ENCODE measurements at places on chromosomes 6 and 20. TPM values are rescaled to one million over a fixed set of nuclear protein-coding genes. Genes with fewer than 3 reads are reported as not detected.
A peak's percentile ranks its signal among the peaks of the same experiment; 100 is the strongest.

- H3K27ac ChIP-seq = no peak overlapping the region
- no peaks in the 10 kb centered on the region for H3K4me1 ChIP-seq
- no peaks in the 10 kb centered on the region for H3K27me3 ChIP-seq
- no peak overlapping the region for H3K4me3 ChIP-seq
These were observed 947.1 kb downstream of the TFAP2A start for GRCh38 chr6:9467741-9468140.

DNA sequence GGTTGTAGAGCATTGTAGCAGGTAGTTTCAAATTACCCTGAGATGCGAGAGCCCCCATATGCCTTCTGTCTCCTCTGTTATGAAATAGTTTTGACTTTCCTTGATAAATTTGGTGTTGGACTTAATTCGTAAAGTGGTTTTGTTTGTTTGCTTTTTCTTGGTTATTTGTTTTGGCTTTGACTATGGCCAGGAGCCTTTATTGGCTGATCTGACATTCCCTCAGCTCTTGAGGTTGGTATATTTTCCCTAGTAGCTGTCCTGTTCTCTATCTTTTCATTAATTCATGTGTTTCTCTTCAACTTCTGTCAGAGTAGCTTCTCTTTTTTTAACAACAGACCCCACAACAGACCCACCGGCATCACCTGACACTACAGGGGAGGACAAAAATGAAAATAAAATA, 457.4 kb upstream of the MANEA start:
- H3K4me1 ChIP-seq = no peaks in the 10 kb centered on the region
- H3K36me3 ChIP-seq = no peaks in the 10 kb centered on the region
- peaks cover 6% of the 10 kb centered on the region for H3K27me3 ChIP-seq
- no peak for DNase-seq
- no peak overlapping the region for H3K27ac ChIP-seq

GRCh38 chr20:22379472-22379871, 204.9 kb downstream of the FOXA2 start:
- H3K4me1 ChIP-seq = peaks cover 77% of the 10 kb centered on the region
- DNase-seq = peak; percentile 99
- peaks cover 5% of the 10 kb centered on the region for H3K36me3 ChIP-seq
- H3K4me3 ChIP-seq = no peak overlapping the region

DNA sequence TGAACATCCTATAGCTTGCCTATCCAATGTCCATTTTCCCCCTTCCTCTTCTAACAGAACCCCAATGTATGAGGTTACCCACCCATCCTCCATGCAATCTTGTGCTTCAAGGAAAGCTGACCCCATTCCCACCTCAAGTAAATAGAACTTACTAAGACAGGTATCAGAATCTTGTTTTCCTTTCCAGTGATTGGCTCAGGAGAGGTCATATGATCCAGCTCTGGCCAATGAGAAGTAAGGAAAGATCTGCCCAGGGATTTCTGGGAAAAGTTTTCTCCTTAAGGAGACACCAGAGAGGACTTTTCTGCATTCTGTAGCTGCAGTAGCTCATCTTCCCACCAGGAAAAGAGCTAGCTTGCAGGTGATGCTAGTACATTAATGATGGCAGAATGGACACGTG, 341.8 kb upstream of the ZFP64 start:
- H3K27me3 ChIP-seq = no peaks in the 10 kb centered on the region
- H3K4me1 ChIP-seq = no peaks in the 10 kb centered on the region
- no peak overlapping the region for H3K27ac ChIP-seq
- no peaks in the 10 kb centered on the region for H3K36me3 ChIP-seq
- no peak overlapping the region for H3K4me3 ChIP-seq

GRCh38 chr6:26205161-26205624, 118.0 kb downstream of the HFE start:
- peak; percentile 78 for DNase-seq
- no peaks in the 10 kb centered on the region for H3K27me3 ChIP-seq
- H3K27ac ChIP-seq = no peak overlapping the region
- H3K4me1 ChIP-seq = no peaks in the 10 kb centered on the region
- no peak overlapping the region for H3K4me3 ChIP-seq

DNA sequence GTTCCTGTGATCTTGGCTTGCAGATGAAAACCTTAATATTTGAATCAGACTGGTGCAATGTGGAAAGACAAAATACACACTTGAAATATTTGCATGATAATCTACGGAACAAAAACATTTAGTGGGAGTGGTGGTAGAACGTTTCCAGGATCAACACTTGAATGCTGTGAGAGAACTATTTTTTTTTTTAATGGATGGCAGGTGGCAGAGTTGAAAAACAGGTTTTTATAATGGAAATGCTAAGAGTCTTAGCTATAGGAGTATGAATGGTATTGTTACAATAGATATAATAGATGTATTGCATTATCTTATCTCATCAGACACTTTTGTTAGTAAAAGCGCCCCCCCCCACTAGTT, 49.2 kb downstream of the CDKAL1 start:
- no peak overlapping the region for H3K4me3 ChIP-seq
- DNase-seq = no peak
- peaks cover 4% of the 10 kb centered on the region for H3K36me3 ChIP-seq

GRCh38 chr6:13378669-13379590, 50.6 kb upstream of the TBC1D7 start:
- DNase-seq = peak; percentile 35
- H3K36me3 ChIP-seq = no peaks in the 10 kb centered on the region
- no peak overlapping the region for H3K27ac ChIP-seq
- no peak overlapping the region for H3K4me3 ChIP-seq
- no peaks in the 10 kb centered on the region for H3K27me3 ChIP-seq
- peaks cover 14% of the 10 kb centered on the region for H3K4me1 ChIP-seq

DNA sequence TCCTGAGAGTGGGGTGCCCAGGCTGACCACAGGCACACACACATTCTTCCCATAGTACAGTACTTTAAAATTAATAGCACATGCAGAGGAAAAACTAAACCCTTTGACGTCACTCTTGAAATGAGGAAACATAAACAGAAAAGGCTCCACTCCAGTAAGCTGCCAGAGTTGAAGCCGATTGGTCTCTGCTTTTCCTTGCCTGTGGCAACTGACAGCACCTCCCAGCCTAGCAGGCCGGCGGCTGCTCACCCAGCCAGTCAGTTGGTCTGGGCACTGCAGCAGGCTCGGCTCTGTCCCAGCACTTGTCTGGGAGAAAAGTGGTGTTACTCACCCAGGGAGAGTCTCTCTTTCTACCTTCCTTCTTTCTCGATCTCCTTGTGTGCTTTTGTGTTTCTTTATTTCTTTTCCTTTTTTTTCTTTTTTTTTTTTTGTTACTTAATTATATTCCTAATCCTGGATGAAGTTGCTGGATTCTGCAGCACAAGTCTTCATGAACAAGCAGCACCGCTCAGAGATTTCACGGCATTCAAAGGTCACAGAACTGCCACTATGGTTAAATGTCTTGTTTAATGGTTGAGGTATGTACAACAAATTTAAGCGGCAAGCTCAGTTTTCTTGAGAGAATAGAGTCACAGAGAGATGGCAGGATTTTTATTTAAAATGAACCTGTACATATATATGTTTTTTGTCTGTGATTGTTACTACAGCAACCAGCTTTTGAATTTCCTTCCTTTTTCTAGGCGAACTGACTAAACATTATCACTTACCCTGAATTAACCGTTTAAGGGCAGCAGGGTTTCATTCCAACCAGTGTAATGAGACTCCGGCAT, at the start of gene PDE7B:
Gene PDE7B, plus strand, starts transcription at position 260 of the 830 bp plus-strand sequence.
- peak within 1 kb of the TSS; percentile 90 for H3K27ac ChIP-seq
- peak; percentile 95 for DNase-seq
- no peaks in the 10 kb centered on the region for H3K27me3 ChIP-seq
- H3K36me3 ChIP-seq = no peaks in the 10 kb centered on the region
- H3K4me3 ChIP-seq = peak within 1 kb of the TSS; percentile 75

- H3K4me3 ChIP-seq = no peak overlapping the region
- no peaks in the 10 kb centered on the region for H3K36me3 ChIP-seq
- no peaks in the 10 kb centered on the region for H3K4me1 ChIP-seq
- no peaks in the 10 kb centered on the region for H3K27me3 ChIP-seq
These were observed 156.6 kb downstream of the NFATC2 start for GRCh38 chr20:51385646-51386530.

DNA sequence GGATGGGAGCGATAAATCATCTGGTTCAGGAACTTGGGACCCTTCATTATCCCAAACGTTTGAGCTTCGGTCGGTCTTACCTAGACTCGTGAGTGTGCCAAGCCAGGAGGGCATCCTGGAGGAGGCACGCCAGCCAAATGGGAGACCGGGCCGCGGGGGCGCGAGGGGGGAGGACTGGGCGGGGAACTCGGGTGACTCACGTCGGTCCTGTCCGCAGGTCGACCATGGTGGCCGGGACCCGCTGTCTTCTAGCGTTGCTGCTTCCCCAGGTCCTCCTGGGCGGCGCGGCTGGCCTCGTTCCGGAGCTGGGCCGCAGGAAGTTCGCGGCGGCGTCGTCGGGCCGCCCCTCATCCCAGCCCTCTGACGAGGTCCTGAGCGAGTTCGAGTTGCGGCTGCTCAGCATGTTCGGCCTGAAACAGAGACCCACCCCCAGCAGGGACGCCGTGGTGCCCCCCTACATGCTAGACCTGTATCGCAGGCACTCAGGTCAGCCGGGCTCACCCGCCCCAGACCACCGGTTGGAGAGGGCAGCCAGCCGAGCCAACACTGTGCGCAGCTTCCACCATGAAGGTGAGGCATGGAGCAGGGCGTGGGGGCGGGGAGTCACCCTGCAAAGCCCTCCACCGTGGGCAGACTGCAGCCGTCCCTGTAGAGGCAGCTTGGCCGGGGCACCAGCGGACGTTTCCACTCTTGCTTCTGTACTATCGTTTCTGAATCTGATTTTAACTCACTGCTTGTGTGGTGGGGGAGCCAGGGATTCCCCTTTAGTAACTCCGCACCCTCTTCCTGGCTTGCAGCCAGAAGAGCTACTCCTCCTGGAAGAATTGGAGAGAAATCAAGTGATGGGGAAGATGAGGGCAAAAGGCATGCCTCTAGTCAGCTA, 2.7 kb downstream of the BMP2 start:
- no peaks in the 10 kb centered on the region for H3K36me3 ChIP-seq
- no peak overlapping the region for H3K27ac ChIP-seq
- peak overlapping the region; percentile 86 for H3K4me3 ChIP-seq
- H3K27me3 ChIP-seq = no peaks in the 10 kb centered on the region
- H3K4me1 ChIP-seq = peaks cover 20% of the 10 kb centered on the region
- DNase-seq = no peak

GRCh38 chr20:2131366-2131765, 29.7 kb downstream of the STK35 start:
- peaks cover 17% of the 10 kb centered on the region for H3K36me3 ChIP-seq
- no peak overlapping the region for H3K4me3 ChIP-seq
- peak; percentile 58 for DNase-seq

- no peaks in the 10 kb centered on the region for H3K36me3 ChIP-seq
- H3K27ac ChIP-seq = no peak overlapping the region
- H3K27me3 ChIP-seq = no peaks in the 10 kb centered on the region
- no peaks in the 10 kb centered on the region for H3K4me1 ChIP-seq
- no peak overlapping the region for H3K4me3 ChIP-seq
- DNase-seq = no peak
These were observed 103.0 kb upstream of the RREB1 start for GRCh38 chr6:7004581-7005297.

- no peak for DNase-seq
- no peaks in the 10 kb centered on the region for H3K4me1 ChIP-seq
These were observed 68.6 kb upstream of the FOXP4 start for GRCh38 chr6:41477572-41477971.

GRCh38 chr20:15859061-15859460, 714.2 kb downstream of the KIF16B start:
- H3K4me3 ChIP-seq = no peak overlapping the region
- no peak overlapping the region for H3K27ac ChIP-seq
- no peaks in the 10 kb centered on the region for H3K36me3 ChIP-seq
- no peak for DNase-seq
- no peaks in the 10 kb centered on the region for H3K27me3 ChIP-seq

GRCh38 chr20:14012671-14013070, 17.4 kb downstream of the MACROD2 start:
- no peaks in the 10 kb centered on the region for H3K36me3 ChIP-seq
- H3K4me1 ChIP-seq = no peaks in the 10 kb centered on the region
- no peaks in the 10 kb centered on the region for H3K27me3 ChIP-seq
- H3K27ac ChIP-seq = no peak overlapping the region
- DNase-seq = no peak

DNA sequence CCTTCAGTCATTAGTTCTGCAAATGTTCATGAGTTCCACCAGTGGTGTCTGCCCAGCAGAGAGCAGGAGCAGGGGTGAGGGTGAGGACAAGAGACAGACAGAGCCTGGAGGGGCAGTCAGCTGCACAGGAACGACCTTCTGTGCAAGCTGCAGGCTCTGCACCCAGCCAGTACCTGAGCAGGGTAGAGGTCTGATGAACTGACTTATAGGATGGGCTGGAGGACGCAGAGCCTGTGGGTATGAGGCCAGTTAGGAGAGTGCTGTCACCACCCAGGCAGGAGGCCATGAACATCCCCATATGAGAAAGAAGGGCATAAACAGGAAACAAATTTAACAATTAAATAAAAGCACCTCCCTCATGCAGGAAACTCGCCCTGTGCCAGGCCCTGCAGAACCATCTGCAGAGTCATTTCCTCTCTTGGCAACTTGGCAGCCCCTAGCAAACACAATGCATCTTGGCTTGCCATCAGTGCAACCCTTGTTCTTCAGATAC, 17.9 kb downstream of the C6orf15 start:
- no peaks in the 10 kb centered on the region for H3K27me3 ChIP-seq
- no peak overlapping the region for H3K4me3 ChIP-seq
- no peaks in the 10 kb centered on the region for H3K36me3 ChIP-seq
- peak; percentile 64 for DNase-seq

- peaks cover 28% of the 10 kb centered on the region for H3K36me3 ChIP-seq
- no peaks in the 10 kb centered on the region for H3K27me3 ChIP-seq
- H3K4me1 ChIP-seq = peaks cover 12% of the 10 kb centered on the region
These were observed 32.9 kb downstream of the TRIM38 start for GRCh38 chr6:25995507-25995906.

DNA sequence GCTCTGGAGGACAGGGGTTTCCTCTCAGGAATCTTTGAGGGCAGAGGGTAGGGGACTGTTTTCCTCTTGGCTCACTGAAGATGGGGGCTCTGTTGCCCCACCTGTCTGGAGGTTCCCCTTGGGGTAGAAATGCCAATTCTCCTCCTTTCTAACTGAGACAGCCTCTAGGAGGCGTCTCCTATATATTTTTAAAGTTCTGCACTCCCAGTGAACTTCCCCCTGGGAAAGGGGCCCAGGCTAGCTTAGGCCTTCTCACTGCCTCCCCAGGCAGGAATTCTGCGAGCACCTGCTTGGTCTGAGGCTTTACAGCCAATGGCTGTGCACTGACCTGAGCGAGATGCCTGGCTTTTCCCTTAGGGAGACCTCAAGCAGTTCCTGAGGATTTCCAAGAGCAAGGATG, 24.8 kb upstream of the SRF start:
- no peaks in the 10 kb centered on the region for H3K27me3 ChIP-seq
- no peak for DNase-seq
- no peak overlapping the region for H3K4me3 ChIP-seq
- H3K4me1 ChIP-seq = peaks cover 18% of the 10 kb centered on the region

GRCh38 chr20:38060536-38060935, 27.0 kb downstream of the RPRD1B start:
- no peaks in the 10 kb centered on the region for H3K27me3 ChIP-seq
- peaks cover under 1% of the 10 kb centered on the region for H3K36me3 ChIP-seq
- peaks cover 1% of the 10 kb centered on the region for H3K4me1 ChIP-seq

MCHR2 gene
- total RNA-seq = not detected

NOTCH4 gene
- not detected for total RNA-seq

SNAP25 gene
- total RNA-seq = not detected

MMS22L gene
- 7.6 TPM for total RNA-seq

GDAP1L1 gene
- 0.37 TPM for total RNA-seq

GPR6 gene
- not detected for total RNA-seq

OLIG3 gene
- total RNA-seq = not detected

TNFRSF6B gene
- total RNA-seq = 12.3 TPM

PSORS1C1 gene
- total RNA-seq = 7.7 TPM

HMGCLL1 gene
- total RNA-seq = 0.17 TPM

WFDC13 gene
- not detected for total RNA-seq

CUL7 gene
- total RNA-seq = 31.4 TPM

Measured in MCF 10A (cell line).